NK-92 treated with Interleukin-12 subunit alpha and Interleukin-12 subunit beta, amount 100 ng/mL, for 24 hours (cell line): ENCODE measurements at places on chromosomes 5 and 9.

- no peak for DNase-seq
These were observed 234.7 kb downstream of the NMUR2 start for GRCh38 chr5:152170350-152170749.

DNA sequence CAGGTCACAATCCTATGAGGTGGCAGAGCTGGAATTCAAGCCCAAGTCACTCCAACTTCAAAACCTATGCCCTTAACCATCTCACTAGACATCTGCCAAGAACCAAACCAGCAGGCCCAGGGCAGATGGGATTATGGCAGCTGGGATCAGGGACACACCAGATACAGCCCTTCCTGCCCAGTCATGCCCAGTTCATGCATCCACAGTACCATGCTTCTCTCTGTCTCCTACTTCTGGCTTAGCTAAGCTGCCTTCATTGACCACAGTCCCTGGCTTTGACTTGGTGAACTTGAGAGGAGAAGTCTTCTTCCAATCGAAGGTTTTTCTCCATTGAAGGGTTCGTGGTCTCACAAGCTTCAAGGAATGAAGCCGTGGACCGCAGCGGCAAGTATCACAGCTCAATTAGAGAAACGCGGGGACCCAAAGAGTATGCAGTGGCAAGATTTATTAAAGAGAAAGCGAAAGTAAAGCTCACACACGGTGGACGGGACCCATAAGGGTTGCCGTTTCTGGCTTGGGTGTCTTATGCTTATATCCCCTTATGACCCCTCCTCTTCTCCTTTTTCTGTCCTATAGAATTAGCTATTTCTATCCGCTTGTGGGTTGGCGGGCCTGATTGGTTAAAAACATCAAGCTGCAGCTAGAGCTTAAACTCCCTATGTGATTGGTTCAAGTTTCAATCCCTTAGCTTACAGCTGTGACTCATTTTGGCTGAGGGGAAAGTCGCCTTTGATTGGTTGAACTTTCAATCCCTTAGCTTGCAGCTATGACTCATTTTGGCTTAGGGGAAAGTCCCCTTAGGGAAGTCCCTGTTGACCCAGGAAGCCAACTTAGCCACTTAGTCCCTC, 101.2 kb downstream of the TRIM36 start:
- peak; percentile 17 for DNase-seq

GRCh38 chr9:98709968-98710965, 1.5 kb upstream of the GABBR2 start:
- DNase-seq = no peak

GRCh38 chr5:60903356-60903755, 41.5 kb downstream of the ERCC8 start:
- no peak for DNase-seq

- no peak for DNase-seq
These were observed 121.4 kb upstream of the C6 start for GRCh38 chr5:41334758-41335157.
